Hematopoietic multipotent progenitor cell (in vitro differentiated cells): ENCODE measurements at places on chromosomes 2 and 18.

DNA sequence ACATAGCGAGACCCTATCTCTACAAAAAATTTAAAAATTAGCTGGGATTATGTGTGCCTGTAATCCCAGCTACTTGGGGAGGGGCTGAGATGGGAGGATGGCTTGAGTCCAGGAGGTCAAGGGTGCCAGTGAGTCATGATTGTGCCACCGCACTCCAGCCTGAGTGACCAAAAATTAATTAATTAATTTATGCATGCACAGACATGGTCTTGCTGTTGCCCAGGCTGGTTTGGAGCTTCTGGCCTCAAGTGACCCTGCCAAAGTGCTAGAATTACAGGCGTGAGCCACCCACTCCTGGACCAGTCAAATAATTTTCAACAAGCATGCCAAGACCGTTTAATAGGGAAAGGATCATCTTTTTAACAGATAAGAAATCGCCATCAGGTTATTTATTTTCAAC is 57.7 kb upstream of the TFCP2L1 start:
- DNase-seq = no peak

GRCh38 chr2:195603408-195603807 is 53.6 kb upstream of the SLC39A10 start:
- no peak for DNase-seq

DNA sequence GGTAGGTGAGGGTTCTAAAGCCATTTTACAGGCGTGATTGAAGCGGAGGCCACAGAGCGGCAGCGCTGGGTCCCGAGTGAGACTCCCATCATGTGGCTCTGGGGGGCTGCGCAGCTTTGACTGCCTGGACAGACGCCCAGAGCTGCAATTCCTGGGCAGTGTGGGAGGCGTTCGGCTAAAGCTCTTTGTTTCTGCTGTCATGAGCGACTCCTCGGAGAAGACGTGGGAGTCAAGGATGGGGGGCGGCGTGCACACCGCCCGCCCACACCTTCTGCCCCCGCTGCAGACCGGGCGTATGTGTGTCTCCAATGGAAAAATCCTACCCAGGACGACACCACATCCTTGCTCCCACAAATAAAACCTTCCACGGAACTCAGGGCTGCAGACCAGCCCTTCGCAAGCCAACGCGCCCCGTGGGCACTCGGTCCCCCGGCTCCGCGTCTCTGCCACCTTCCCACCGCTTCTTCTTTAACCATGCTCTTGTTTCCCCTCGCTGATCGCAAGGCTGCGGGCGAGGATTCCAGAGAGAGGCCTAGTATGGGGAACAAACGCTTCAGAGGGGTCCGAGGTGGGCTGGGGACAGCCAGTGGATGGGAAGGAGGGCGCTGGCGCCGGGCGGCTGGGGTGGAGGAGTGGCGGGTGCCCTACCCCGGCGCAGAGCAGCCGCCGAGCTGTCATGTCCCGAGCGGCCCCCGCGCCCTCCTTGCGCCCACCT is 680 bp upstream of the LBH start:
- no peak for DNase-seq

DNA sequence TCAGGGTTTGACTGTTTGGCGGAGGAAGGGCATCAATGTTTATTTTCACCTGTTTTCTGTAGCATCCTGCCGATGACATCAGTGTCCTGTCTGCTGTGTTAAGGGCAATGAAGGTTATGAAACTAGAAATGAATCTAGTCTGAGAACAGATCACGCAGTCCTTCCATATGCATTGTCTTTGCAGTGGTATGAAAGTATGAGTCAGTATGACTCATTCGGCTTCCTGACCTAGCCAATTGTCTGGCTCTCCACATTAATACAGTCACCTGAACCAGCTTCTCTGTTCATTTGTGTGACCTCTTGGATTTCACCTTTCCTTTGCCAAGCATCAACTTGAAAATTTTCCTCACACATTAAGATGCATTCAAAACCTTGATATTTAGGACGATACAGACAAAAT is 353.8 kb downstream of the RND3 start:
- no peak for DNase-seq

- DNase-seq = no peak
Measured at GRCh38 chr18:74063557-74063956, 84.1 kb downstream of the FBXO15 start.

- no peak for DNase-seq
Measured at GRCh38 chr18:48855422-48856377, 95.1 kb downstream of the SMAD7 start.

DNA sequence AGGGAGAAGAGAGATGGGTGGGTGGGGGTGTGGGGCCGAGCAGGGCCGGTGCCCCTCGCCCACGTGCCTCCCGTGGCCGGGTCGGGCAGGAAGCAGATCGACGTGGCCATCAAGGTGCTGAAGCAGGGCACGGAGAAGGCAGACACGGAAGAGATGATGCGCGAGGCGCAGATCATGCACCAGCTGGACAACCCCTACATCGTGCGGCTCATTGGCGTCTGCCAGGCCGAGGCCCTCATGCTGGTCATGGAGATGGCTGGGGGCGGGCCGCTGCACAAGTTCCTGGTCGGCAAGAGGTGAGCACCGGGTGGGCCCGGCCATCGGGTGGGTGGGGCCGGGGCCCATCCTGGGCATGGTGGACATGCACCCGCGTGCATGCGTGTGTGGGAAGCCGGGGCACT is 21.8 kb downstream of the ZAP70 start:
- no peak for DNase-seq

DNA sequence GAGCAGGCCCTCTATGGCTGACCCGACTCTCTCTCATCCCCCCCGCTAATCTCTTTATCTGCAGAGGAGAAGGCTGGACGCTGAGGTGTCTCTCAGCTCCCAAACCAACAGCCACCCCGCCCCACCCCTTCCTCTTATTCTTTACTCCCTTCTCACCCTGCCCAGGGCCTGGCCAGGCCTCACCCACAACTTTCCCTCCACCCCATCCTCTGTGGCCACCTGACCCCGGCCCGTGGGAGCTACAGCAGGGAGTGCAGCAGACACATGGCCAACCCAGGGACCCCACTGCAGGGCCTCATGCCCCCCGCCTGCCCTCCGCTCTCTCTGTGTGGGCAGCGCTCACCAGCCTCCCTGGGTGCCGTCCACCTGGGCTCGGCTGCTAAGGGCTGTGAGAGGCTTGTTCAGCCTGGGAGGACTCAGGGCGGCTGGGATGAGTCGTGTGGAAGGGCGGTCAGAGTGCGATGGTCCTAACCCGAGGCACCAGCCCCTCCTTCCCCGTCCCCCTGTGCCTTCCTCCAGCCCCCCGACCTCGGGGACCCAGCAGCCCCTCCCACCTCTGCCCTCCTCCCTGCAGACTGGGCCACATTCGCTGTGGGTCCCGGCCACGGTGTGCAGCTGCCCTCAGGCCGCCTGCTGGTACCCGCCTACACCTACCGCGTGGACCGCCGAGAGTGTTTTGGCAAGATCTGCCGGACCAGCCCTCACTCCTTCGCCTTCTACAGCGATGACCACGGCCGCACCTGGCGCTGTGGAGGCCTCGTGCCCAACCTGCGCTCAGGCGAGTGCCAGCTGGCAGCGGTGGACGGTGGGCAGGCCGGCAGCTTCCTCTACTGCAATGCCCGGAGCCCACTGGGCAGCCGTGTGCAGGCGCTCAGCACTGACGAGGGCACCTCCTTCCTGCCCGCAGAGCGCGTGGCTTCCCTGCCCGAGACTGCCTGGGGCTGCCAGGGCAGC is 6.8 kb downstream of the NEU4 start:
- DNase-seq = no peak

GRCh38 chr2:182522405-182522896 is 95.6 kb upstream of the PDE1A start:
- peak; percentile 38 for DNase-seq

DNA sequence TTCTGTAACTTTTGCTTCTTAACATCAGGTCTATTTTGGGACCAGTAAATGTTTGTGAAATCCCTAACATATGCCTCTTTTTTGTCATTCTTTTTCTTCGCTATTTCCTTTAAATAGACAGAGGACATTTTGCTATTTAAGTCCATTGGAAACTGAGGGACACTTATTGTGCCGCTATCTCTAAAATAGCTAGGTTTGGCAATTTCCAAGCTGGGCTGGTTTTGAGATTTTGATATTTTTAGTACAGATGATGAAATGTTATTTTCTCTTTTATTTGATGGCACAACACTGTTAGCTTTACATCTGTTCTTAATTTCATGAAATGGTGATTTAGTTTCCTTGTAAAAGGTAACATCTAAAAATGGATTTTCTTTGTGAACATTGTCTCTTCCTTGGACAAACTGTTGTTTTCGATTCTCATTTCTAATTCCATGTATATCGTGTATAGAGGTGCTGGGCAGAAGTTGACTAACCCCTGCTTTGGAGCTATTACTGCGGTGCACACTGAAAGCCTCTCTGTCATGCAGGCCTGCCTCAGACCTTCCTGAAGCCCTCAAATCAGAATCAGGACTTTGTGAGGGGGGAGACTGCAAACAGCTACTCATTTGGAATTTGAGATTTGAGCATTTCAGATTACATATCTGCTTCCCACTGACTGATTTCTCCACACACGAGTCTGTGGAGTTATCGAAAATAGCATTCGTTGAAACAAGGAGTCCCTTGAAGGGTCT is 594 bp downstream of the RAD51AP2 start:
- no peak for DNase-seq

- no peak for DNase-seq
Measured at GRCh38 chr2:132896073-132896472, 226.1 kb upstream of the LYPD1 start.

DNA sequence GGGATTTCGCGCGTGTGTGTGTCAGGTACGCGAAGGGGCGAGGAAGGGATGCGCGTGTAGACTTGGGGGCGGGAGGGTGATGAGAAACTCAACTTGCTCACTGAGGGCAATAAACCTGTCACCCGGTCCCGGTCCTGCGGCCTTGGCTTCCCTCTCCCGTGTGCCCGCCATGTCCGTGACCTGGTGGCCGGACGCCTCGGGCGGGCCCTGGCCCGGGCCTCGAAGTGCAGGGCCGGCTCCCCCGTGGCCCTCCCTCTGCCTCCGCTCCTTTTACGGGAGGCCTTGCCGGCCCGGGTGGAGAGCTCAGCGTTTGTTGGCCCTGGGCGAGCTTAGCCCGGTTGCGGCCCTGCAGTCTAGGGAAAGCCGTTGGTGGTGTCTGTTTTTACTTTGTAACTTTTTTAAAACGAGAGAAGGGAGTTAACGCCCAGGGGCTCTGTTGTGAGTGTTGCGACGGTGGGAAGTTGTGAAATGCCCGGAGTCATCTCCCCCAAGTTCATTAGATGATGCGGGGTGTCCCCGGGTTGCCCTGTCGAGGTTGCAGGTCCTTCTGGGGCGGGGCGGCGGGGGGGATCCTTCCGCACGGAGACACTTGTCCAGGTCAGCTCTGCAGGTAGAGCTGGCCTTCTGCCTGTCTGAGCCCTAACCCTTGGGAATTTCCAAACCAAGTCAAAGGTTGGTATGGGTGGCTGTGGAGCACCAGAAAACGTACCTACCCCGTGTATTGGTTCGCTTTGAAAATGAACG is 883 bp downstream of the SMCHD1 start:
- peak; percentile 41 for DNase-seq

- DNase-seq = no peak
Measured at GRCh38 chr2:199282309-199282708, 175.4 kb downstream of the SATB2 start.

DNA sequence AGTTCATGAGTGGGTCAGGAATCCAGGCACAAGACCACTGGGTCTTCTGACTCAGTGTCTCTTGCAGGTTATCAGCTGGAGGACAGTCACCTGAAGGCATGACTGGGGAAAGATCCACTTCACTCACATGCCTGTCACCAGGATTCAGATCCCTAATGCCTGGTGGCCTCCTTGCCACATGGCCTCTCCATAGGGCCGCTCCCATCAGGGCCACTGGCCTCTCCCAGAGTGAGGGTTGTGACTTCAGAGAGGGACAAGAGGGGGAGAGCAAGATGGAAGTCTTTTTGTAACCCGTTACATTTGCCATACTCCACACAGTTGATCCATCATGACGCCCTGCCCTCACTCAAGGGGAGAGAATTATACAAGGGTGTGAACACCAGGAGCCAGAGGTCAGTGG is 13.0 kb upstream of the OTOS start:
- no peak for DNase-seq

DNA sequence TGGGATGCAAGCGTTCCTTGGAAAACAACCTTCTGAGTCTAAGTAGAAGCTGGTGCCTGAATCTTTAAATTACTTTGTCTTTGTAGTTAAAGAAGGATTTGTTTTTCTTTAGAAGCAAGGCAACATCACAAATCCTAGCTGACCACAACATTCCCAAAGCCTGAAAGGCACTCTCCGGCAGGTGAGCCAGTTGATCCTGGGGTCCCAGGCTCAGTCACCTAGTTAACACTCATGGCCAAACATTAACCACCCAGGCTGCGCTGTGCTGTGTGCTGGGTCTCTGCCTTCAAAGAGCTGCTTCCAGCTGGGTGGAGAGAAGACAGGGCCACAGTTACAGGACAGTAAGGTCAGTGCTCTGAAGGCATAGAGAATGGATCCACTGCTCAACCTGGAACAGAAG is 120.0 kb upstream of the TRIB2 start:
- DNase-seq = no peak

GRCh38 chr18:60722742-60723141 is 350.2 kb upstream of the MC4R start:
- DNase-seq = no peak

DNA sequence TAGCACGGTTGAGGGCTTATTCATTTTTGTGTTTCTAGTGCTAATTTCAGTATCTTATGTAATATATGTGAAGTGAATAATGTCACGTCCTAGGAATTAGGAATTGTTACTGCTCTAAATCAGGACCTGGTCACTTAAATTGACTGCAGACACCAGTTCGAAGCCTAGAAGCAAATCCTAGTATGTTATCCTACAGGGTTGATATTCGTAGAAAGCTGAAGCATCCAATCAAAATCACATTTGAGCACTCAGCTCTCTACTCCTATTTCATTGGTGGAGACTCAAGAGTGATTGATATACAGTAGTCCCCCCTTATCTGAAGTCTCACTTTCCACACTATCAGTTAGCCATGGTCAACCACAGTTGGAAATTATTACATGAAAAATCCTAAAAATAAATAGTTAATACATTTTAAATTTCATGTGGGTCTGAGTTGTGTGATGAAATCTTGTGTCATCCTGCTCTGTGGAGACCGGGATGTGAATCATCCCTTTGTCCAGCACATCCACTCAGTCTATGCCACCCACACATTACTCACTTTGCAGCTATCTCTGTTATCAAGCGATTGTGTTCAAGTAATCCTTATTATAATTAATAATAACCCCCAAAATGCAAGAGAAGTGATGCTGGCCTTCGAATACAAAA is 35.2 kb upstream of the SCN9A start:
- no peak for DNase-seq
